Immature natural killer cell (primary cell): ENCODE measurements at places on chromosomes 13 and 19.

DNA sequence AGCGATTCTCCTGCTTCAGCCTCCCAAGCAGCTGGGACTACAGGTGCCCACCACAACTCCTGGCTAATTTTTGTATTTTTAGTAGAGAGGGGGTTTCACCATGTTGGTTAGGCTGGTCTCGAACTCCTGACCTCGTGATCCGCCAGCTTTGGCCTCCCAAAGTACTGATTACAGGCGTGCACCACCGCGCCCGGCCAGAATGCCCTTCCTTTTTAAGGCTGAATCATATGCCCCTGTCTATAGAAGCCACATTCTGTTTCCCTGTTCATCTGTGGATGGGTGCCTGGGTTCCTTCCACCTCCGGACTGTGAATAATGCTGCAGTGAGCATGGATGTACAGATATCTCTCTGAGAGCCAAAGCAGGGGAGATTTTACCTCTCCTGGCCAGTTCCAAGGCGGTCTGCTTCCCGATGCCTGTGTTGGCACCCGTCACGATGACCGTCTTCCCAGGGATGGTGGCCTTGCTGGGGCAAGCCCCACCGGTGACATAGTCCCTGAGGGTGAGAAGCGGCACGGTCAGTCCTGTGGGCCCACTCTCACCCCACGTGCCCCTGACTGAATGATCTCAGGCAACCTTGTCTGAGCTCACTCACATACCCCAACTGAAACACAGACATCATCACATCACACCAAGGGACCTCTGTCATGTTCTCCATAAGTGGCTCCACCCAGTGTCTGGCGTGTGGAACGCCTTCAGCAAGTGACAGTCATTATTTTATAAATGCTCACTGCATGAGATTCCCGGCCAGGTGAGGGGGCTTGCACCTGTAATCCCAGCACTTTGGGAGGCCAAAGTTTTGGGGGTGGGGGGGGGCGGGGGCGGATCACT lies 4.0 kb downstream of the RDH13 start:
- no peak for DNase-seq

DNA sequence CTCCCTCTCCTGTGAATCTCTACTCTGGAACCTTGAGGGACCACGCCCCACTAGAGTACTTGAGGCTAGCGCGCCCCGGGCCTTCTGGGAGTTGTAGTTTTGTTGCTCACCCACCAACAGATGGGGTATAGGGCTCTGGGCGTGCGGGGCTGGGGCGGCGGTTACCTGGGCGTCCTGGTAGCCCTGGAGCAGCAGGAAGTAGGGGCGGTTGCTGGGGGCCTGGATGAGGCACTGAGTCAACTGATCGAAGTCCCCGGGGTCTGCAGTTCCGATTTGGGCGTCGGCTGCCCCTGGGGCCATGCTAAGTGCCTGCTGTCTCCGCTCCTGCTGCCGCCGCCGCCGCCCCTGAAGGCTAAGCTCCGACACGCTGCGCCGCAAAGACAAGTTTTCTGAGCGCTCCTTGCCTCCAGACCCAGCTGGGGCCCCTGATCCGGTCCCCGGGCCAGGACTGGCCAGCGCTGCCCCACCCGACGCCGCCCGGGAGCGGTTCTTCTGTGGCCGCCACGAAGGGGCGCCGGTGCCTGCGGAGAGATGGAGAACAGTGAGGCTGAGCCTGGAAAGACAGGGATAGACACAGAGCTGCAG lies 5.3 kb downstream of the RASIP1 start:
- no peak for DNase-seq

GRCh38 chr19:51078731-51079130 lies 4.0 kb downstream of the KLK14 start:
- no peak for DNase-seq

- DNase-seq: no peak
Measured at GRCh38 chr13:112132619-112133018, 65.7 kb downstream of the SOX1 start.
